ENCODE measurements at places on chromosomes 5 and 9. TPM values are rescaled to one million over a fixed set of nuclear protein-coding genes. Genes with fewer than 3 reads are reported as not detected.

The DPYSL3 gene
- 16.2 TPM for total RNA-seq

The SIT1 gene
- not detected for total RNA-seq

The FAM81B gene
- not detected for total RNA-seq

The GCNT4 gene
- total RNA-seq, result 0.33 TPM

The ORM2 gene
- total RNA-seq, result not detected

The DNAJC25 gene
- total RNA-seq, result 11.3 TPM

The PTTG1 gene
- 206 TPM for total RNA-seq

The MRPL41 gene
- total RNA-seq, result 43.8 TPM

The CARTPT gene
- not detected for total RNA-seq

The ATP10B gene
- not detected for total RNA-seq
